NCI-H1930 (cell line): ENCODE measurements at places on chromosomes 12 and 14.

- DNase-seq: no peak
These were observed 28.4 kb downstream of the BDKRB1 start for GRCh38 chr14:96284430-96284829.

GRCh38 chr14:54085841-54086240 is 129.2 kb upstream of the BMP4 start:
- DNase-seq: no peak

GRCh38 chr12:66232263-66232662 is 43.2 kb downstream of the IRAK3 start:
- DNase-seq: no peak

GRCh38 chr12:62446754-62447452 is 19.7 kb upstream of the MON2 start:
- DNase-seq: no peak

DNA sequence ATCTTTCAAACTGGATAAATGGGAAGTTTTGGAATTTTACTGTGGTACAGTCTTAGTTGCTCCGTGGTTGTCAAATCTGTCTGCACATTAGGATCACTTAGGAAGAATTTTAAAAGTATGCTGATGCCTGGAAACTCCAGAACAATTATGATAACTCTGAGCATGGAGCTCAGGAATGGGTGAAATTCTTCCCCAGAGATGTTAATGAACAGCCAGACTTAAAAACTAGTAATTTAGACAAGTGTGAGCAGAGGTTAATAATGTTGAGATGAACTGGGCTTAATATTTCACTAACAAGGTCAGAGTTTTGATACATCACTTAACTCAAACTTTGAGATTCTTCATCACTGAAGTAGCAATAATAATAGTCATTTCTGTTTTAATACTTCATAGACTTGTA is 94.5 kb downstream of the NTS start:
- DNase-seq: no peak

GRCh38 chr12:26791301-26791791 is 41.6 kb downstream of the ITPR2 start:
- DNase-seq: no peak

GRCh38 chr14:73800970-73801515 is 50.6 kb upstream of the PTGR2 start:
- DNase-seq: no peak

DNA sequence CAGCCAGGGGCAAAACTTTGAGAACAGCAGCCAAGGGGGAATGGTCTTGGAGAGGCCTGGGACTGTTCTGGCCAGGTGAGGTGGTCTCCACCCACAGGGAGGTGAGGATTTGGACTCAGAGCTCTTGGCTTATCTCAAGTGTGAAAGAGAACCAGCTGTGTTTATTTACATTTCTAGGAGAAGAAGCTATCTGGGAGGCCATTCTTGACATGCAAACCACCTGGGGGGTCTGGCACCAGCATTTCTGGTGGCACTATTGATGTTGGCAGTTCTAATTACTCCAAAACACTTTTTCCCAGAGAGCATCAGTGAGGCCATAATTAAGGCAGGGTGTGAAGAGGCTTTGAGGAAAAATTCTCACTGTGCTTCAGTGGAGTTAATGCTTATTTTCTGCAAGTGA is 95.1 kb downstream of the CAND1 start:
- no peak for DNase-seq

- no peak for DNase-seq
These were observed 41.8 kb upstream of the CORO1C start for GRCh38 chr12:108772891-108773797.

- no peak for DNase-seq
These were observed 227.9 kb downstream of the SLC25A21 start for GRCh38 chr14:36944307-36945010.

- no peak for DNase-seq
These were observed 26.2 kb upstream of the GNG2 start for GRCh38 chr14:51834240-51834639.

DNA sequence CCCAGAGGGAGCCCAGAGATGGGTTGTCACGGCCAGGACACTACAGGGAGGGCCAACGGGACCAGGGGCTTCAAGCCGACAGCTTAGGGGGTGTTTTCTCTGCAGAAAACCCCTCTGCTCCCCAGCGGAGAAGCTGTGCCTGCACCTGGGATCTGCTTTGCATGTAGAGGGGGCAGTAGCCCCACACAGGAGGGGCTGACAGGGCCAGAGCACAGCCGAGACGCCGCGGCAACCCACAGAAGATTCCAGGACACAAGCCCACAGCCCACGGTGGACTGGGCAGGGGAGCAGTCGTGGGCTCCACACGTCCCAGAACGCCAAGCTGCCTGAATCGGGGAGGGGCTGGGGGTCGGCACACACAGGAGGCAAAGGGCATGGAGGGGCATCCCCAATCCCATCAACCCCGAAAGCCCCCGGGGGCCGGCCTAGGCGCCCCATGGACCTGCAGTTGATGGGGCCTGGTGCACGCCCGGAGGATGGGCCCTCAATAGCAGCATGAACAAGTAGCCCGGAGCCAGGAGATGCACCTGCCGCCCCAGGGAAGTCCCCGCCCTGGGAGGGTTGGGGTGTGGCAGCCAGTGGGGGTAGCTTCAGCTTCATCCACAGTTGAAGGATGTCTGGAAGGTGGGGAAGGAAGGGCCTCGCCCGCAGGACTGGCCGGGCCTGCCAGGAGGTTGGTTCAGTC is 30.5 kb upstream of the TMEM179 start:
- no peak for DNase-seq

DNA sequence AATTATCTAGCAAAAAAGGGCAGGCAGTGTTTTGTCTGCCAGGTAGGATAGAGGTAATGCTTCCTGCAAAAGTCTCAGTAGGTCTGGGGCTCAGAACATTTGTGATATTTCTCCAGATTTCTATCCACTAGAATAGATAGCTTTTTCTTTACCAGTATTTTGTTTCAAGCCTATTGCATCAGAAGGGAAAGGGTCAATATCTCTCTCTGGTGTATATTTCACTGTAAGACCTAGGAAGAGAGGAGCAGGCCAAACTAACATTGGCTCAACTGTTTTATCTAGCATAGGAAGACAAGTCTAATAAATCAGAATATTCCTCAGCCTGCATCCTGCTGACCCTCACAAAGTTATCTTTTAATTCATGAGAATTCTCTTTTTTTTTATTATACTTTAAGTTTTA is 106.7 kb upstream of the DAAM1 start:
- no peak for DNase-seq

GRCh38 chr12:54012631-54013409 is 4.0 kb downstream of the HOXC8 start:
- no peak for DNase-seq

DNA sequence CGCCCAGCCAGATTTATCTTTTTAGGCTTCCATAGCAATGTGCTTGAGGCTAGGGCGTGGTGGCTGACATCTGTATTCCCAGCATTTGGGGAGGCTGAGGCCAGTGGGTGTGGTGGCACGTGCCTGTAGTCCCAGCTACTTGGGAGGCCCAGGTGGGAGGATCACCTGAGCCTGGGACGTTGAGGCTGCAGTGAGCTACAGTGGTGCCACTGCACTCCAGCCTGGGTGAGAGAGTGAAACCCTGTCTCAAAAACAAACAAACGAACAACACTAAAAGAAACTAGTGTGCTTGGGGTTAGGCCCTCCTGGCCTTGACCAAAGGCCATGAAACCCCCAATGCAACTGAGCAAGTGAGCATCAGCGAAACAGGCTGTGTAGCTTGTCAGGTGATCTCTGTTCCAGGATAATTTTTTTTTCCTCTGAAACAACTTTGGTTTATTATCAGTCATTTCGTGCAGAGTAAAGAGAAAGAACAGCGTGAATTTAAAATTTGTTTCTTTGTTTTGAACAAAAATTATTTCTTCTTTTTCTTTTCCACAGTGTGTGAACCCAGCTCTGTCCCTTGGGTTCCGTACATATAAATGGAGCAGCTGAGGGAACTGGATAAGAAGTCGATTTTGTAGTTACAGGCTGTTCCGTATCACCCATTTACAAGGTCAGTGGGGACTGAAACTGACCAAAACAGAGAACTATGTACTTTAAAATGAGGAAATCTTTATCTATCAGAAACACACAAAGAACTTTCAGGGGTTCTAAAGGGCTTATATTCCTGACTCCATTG is 8.8 kb upstream of the TUBA1C start:
- DNase-seq: no peak

DNA sequence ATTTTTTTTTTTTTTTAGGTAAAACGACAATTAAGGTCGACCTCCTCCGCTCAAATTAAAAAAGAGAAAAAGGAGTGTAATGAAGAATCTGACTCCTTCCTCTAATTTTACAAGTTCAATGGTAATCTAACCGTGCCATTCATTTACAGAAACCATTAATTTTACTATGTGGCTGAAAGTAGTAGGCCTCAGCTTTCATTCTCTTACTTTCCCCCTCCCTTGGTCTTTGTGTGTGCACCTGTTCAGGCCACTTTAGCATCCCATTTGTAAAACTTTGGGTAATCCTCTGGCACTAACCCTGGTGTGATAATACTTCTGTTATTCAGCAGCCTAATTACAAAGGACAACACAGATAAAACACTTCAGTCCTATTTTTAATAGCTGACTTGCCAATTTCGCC is 128.1 kb downstream of the ASCL1 start:
- peak; percentile 46 for DNase-seq

DNA sequence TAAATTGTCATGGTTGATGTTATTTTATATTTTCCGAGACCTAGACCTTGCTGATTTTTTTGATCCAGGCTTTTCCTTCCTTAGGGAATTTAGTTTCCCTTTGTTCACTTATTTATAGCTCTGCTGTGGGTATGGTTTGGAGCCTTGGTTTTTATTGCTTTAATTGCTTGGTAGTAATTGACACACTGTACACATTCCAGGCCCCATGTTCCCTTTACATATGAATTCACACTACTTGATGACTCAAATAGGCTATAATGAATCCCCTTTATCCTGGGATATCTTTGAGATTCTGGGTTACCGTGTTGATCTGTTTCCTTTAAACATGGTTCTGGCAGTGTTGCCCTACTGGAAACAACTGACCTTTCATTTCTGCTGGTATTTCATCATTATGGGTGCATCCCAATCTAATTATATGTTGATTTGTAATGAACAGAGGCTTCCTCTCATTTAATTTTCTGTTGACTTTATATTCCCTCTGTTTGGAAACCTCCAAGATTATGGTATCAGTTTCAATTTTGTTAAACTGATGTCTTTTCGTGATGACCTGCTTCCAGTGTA is 424.0 kb downstream of the RAD51B start:
- peak; percentile 27 for DNase-seq

DNA sequence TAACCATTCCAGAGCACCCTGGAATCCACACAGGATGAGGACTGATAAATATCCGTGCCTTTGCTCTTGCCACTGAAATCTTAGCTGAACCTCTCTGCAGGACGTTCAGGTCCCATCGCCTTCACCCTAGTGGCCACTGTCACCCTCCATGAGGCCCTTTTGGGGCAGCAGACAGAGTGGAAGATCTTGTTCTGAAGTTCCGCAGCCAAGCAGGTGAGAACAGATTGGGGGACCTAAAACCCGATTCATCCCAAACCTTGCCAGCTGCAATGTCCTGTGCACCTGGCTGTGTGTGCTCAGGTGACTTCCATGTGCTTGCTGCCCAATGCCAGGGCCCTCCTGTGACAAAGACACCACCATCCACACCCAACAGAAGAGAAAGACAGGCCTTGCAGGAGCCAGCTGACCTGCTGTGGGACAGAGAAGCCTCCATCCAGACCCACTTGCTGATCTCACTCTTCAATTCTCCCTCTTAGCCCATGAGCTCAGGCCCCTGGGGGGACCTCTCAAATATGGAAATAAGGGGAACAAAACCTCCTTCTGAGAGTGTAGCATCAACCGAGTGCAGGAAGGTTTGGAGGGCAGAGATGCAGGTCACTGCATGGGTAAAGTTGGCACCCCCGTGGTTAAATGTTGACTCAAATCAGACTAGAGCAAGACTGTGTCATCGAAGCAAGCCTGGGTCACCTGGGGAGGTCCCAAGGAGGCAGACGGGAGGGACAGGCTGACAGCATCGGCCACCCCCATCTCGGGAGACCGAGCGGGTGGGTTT is 308.7 kb upstream of the DIO3 start:
- DNase-seq: no peak

DNA sequence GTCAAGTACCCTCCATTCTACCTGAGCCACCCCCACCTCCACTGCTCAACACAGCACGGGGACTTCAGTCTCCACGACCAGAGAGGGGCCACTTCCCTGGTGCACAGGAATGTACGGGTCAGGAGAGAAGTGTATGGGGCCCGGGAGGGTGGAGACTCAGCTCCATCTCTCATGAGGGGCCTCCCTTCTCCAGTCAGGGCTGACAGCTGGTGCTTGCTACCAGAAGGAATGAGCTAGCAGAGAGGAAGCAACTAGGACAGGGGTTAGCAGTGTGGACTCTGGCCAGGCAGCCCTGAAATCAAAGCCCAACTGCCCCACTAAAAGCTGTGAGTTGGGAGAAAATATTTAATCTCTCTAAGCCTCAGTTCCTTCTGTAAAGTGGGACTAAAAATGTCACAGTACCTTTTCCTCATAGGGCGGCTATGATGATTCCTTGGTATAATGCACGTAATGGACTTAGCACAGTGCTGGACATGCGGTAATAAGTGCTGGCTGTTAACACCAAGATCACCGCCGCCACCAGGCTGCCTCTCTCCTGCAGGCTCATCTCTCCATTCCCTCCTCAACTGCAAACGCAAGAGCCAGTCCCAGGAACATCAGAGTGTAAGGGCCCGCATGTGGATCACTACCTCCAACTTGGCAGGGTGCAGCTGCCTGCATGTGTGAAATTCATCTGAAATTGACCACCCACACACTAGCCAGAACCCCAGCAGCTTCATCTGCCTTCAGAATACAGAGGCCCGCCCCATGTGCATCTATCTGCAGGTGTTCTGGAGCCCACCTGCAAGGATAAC is 14.6 kb downstream of the ACTN1 start:
- DNase-seq: no peak

DNA sequence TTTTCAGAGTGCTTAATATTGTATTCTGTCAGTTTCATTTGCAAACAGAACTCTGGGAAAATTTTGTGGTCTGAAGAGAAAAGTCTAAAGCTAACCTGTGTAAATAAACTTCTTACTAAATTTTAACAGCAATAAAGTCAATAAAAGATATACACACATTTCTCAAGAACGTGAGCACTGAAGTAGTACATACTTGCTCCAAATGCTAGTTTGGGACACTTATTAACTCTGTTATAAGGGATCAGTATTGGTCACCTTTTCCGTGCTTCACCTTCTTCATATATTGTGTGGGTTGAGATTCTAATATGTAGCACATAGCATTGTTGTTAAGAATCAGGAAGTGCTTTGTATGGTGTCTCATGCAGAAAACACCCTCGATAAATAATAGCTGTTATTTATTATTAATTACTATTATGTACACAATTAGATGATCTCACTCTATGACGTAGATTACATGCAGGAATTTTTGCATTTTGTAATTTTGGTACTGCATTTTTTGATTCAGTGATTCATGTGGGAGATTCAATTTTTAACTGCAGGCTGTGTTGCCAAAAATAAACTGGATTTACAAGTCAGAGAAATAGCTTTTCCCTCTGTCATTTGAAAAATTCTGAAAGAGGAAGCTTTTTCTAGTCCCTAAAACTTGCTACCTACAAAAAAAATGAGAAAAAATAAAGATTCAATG is 300.9 kb downstream of the ACSS3 start:
- DNase-seq: no peak

GRCh38 chr12:89439941-89440340 is 84.7 kb downstream of the GALNT4 start:
- DNase-seq: no peak
